Fibroblast of gingiva (primary cell): ENCODE measurements at places on chromosomes 2 and 18.
A peak's percentile ranks its signal among the peaks of the same experiment; 100 is the strongest.

- DNase-seq = no peak
Measured at GRCh38 chr2:75416420-75417342, 144.1 kb downstream of the EVA1A start.

DNA sequence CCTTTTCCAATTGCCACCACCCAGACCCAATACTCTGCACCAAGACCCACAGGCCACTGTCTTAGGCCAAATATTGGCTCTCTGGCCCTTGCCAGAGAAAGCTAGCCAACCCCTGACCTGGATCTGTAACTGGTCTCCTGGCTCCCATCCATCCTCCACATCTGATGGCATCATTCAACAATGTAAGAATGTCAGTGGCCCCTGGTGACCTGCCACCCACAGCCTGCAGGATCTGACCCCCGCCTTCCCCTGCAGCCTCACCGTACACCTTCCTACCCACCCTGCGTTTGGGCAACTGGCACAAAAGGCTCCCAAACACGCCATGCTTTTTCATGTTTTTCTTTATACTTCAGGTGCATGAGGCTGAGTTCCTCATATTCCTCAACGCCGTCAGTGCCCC, 60.0 kb upstream of the ASAP2 start:
- no peak for DNase-seq

- no peak for DNase-seq
Measured at GRCh38 chr18:36947820-36948348, 119.0 kb downstream of the KIAA1328 start.

DNA sequence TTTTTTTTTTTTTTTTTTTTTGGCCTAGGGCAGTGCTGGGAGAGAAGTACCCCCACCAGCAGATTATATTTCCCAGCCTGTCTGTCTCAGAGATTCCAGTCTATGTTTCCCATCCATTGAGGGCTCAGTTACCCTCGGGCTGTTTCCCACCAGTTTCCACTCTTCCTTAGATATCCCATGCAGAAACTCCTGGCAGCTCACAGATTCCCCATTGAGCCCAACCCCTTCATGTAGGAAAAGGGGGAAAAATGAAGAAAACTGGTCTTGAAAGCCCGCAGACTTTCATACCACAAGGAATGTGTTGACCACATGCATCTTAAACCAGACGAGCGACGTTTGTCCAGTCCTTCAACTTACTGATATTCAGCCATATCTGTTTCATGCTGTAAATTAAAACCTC, 15.2 kb downstream of the ASXL3 start:
- no peak for DNase-seq

GRCh38 chr2:74007121-74007520, 22.4 kb downstream of the TET3 start:
- peak; percentile 65 for DNase-seq

DNA sequence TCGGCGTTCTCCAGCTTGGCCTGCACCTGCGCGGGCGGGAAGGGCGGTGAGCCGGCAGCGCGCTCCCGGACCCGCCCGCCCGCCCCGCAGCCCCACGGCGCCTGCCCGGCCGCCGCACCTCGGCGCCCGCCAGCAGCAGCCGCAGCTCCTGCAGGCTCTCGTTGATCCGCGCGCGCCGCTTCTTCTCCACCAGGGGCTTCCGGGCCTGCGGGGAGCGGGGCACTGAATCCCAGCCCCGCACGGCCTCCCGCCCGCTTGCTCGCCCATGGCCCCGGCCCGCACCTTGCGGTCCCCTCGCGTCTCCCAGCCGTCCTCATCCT, 335 bp downstream of the HES6 start:
- no peak for DNase-seq

DNA sequence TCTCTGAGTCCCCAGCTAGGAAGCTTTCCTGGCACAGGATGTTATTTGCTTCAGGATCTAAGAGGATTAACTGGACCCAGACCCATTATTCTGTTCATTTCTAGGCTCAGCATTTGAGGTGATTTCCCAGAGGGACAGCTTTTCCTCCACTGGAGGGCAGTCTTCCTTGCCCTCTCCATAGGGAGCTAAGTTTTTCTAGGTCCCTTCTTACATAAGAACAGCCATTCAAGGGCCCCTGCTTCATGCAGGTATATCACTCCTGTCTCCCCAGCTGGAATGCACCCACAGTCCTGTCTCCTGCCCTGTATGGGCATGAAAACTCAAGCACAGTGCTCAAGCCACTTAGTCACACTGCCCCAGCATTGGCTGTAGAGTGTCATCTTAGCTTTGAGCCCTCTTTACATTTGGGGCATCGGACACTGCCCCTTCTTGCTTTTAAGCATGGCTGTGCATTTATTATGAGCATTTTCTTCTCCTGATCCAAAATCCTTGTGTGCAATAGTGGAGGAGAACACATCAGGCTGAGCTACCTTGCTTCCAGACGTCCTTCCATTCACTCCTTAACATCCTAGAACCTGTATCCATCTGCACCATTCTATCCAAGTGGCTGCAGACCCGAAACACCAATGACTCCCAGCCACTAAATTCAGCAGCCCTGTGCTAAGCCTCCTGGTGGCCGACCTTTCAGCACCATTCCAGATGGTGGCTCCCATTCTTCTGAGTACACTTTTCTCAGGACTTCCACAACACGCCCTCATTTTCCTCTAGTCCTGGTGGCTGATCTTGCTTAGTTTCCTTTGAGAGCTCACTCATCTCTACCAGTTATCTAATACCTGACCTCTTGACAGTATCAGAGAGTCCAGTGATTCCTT, 80.0 kb downstream of the COPS8 start:
- no peak for DNase-seq

DNA sequence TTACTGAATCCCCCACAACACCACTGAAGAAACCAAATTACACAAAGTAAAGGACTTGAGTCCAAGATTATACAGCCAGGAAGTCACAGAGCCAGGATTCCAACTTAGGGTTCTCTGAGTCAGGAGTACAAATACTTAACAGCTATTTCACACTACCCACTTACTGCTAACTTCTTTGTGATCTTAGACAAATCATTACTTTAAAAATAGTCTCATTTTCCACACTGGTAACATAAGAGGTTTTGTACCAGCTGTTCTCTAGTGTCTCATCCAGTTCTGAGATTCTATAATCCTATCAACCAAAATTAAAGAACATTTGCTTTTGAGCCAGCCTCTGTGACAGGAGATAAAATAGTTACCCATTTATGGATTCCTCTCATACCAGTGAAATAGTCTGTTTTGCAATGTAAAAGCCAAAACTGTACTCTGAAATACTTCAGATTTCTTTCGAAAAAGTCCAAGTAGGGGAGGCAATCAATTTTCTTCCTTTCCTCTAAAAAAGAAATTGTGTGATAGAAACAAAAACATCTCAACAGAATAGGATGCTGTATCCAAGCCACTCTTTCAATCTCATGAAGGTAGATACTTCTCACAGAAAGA, 157.6 kb downstream of the LRATD1 start:
- DNase-seq = peak; percentile 15

DNA sequence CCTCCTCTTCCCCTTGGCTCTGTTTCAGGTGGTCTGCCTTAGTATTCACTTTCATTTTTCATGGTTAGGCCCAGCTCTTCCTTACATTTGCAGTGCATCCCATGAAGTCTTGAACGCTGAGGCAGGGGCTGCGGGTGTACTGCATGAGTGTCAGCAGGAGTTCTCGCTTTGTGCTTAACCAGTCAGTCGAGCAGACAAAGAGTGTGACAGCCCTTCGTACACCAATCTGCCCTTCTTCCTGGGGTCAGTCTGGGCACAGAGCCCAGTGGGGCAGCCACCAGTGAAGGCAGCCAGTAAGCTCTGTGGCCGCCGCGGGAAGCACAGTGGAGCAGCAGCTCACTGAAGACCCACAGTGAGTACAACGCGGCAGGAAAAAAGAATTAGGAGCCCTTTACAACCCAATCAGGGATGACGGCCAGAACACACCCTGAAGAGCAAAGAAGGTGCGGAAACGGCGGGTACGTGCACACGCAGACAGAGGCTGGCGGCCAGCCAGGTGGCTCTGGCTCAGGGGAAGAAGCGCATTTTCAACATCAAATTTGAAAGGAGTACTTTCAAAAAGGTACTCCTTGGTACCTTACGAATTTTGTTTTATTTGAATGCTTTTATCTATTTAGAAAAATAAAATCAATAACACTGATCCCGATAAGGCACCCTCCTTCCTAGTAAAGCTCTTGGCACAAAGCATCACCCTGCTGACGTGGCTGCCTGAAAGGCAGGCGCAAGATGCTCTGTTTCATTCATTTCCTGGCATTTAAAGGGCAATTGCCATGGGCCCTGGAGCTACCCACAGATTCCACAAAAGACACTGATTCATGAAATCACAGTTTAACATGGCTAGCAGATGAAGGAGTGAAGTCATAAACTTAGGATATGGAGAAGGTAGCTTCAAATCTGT, 47.0 kb upstream of the SEMA4C start:
- DNase-seq = no peak

- no peak for DNase-seq
Measured at GRCh38 chr2:215746226-215746886, 267.0 kb downstream of the MREG start.
